ENCODE measurements at places on chromosomes 3 and 15. TPM values are rescaled to one million over a fixed set of nuclear protein-coding genes. Genes with fewer than 3 reads are reported as not detected.

- peak; percentile 69 for DNase-seq
Measured at GRCh38 chr3:52225452-52226228, at the start of gene TLR9. TSS of gene TLR9 (minus strand) at chr3:52225645. CDS start at chr3:52225529, 116 bp downstream.

- DNase-seq: no peak
Measured at GRCh38 chr15:77542491-77543001, 90.2 kb downstream of the LINGO1 start.

ALDH1A2 gene
- 0.47 TPM for total RNA-seq

DNA sequence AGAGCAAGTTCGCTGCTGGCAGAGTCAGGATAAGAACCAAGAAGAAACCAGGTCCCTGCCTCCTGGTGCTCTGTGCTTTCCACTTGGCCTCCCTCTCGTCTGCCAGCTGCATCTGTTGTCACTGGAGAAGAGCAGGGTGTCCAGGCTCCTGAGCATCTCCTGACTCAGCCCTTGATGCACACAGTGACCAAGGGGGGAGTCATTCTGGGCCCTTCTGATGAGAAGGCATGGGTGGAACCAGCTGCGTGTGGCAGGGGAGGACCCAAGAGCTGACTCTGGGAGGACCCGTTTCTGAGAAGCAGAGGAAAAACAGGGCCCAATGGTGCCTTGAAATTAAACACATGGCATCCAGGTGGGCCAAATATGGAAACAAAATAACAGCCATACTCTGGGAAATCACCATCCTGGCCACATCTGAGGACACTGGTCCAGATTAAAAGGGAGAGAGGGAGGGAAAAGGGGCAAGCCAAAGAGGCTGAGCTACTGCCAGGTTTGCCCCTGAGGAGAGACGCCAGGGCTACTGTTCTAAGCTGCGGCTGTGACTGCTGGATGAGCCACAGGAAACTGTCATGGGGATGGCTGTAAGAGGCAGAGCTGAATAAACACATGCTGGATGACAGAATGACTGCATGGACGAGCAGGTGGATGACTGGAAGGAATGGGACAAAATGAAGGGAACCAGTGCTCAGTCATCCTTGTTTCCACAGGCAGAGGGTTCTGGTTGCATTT is 58.1 kb upstream of the CA12 start:
- DNase-seq: peak; percentile 20

- DNase-seq: no peak
Measured at GRCh38 chr3:146594843-146595482, 10.2 kb downstream of the PLSCR5 start.

GRCh38 chr3:149589332-149589731 is 68.5 kb downstream of the WWTR1 start:
- DNase-seq: no peak

DNA sequence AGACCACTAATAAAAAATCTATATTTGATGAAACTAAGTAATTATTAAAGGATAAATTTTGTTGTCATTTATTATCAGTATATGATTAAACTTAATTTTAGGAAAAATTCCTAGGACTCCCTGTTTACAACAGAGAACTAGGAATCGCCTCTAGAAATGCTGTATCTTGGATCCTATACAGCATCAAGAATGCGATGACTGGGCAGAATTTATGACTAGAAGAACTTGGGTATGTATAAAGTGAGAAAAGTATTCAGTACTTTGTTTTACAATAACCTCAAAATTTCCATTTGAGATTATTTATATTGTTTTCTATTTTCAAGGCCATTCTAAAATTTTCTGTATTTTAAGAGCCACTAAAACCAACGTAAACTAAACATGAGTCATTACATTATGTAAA is 82.3 kb upstream of the AGTR1 start:
- DNase-seq: no peak

APBA2 gene
- 30.8 TPM for total RNA-seq

GRCh38 chr3:70264122-70264780 is 48.2 kb downstream of the MDFIC2 start:
- DNase-seq: no peak

DNA sequence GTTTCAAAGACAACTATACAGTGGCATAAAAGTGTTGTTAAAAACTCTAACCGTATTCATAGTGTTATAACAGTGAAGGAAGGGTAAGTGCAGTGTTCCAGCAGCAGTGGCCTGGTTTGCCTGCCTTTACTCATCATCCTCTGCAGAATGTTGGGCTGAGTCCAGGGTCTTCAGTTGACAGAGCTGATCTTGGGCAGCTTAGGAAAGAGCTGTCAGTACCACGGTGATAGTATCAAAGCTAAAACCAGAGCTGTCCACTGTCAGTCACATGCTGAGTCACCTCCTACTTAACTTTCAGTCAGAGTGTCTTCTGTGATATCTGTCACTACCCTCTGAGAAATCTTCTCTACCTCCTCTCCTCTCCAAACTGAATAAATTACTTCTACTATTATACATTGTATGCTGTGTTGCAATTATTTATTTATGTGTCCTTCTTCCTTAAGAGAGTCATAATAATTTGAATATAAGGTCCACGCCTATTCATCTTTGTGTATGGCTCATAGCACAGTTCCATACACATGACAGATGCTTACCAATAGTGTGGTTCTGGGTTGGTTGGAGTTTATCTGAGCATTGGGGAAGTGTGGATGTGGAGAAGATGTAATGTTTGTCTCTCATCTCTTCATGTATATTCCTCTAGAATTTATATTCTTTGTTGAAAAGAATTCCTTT is 242.1 kb downstream of the ZIC1 start:
- no peak for DNase-seq

ITIH4 gene
- total RNA-seq: 5.5 TPM

DNA sequence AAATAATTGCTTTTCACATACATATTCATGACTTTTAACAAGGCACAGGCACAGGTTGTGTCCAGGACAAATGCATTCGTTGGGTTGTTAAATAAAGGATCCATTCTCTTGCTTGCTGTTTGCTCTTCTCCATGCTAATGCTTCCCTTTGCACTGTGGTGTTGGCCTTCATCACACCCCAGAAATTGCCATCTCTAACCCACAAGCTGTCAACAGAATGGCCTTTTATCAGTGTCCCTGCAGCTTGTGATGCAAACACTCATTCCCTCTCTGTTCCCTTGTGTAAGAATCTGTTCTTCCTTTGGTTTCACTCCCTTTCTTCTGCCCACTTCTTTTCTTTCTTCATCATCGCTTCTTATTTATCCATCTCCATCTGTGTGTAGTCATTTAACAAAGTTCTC is 72.2 kb downstream of the SLC7A14 start:
- no peak for DNase-seq

DNA sequence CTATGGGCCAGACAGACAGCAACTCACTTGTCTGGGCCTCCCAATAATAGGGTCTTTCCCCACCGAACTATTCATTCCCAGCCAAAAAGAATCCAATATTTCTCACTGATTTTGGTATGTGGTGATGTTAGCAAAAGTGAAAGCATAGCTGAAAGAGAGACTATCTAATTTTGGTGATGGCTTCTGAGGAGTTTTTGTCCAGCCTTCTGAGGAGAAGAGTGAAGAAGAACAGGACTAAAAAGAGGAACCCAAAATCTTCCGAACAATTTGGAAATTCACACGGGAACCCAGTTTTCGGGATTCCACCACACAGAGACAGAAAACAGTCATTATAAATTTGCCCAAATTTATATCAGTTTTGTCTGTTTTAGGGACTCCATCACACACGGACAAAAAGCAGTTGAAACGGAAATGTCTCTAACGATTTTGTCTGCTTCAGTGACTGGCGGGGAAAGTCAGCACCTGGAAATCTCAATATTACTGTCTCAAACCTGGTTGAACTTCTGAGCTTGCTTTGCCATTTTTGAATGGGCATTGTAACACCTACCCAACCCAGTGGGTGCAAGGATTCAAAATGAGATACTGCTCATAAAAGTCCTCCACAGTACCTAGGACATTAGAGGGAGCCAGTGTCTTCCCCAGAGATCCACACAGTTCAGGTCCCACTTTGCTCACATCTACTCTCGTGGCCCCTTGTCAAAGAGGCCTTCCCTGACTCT is 9.1 kb downstream of the CD80 start:
- no peak for DNase-seq

DNA sequence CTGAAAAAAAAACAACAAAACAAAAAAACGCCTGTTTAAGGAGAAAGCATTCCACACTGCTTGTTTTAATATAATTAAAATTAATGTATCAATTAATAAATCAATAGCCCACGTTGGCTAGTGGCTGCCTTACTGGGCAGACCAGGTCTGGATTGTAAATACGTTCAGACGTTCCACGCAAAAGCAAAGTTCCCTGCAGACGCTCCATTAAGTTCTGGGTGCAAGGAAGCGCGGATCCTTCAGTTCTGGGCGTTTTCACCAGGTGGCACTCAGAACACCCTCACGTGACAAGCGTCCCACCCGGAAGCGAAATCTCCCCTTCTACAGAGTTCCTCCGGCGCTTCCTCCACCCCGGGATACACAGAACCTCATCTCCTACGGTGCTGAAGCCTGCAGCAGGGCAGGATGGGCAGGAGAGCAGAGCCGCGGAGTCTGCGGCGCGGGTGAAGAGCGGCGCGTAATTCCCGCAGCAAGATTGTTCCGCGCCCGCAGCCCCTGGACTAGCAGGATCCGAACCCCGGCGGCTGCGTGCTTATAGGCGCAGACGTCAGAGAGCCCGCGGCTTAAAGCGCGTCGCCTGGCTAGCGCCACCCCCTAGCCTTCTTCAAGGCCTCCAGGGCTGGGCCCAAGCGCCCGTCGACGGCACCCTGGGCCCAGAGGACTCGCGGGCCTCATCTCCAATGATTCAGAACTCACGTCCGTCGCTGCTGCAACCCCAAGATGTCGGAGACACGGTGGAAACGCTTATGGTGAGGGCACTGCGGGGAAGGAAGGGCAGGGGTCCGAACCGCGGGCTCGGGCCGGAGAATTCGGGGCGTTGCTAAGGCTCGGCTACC is at the start of gene SLC25A38:
SLC25A38 (plus strand) TSS at position 326 of the 836 bp plus-strand sequence; CDS start at position 681, 355 bp downstream.
- peak; percentile 91 for DNase-seq

CATSPER2 gene
- 6.6 TPM for total RNA-seq

GRCh38 chr3:156353563-156353962 is 201.4 kb downstream of the SSR3 start:
- no peak for DNase-seq

Measured in activated CD8-positive, alpha-beta T cell treated with anti-CD3 and anti-CD28 coated beads for 36 hours (primary cell).